ENCODE measurements at places on chromosomes 1 and 21.

DNA sequence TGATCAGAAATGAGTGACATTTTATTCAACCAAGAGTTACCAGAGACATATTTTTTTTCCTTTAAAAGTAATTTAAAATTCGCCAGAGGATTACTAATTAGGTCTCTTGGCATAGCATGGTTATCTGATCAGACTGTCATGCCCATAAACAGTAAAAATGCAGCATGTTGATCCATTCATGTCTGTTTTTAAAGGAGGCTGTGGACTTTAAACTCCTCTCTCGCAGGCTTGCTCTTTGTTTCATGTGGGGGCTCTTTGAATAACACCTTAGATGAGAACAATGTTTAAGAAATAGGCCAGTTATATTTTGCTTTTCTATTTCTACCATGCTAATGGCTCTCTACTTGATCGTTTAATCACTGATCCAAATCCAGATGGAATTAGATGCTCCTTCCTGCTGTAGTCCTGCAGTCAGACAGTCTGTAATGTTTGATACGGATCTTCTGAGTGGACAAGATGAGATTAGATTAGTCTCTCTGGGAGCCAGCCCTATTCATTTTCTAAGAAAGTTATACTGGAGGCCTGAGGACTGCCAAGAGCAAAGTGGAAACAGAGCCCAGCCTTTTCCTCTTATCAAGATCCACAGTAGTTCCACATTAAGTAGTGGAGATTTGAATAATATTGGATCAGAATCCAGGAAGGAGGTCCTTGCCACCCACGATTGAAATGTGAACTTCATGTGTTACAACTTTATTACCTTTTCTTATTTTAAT is 197.4 kb downstream of the HS2ST1 start:
- DNase-seq: no peak

GRCh38 chr1:16441282-16441665 is 750 bp downstream of the NECAP2 start:
- DNase-seq: no peak

GRCh38 chr1:201582705-201583442 is 43.9 kb downstream of the NAV1 start:
- peak; percentile 55 for DNase-seq

DNA sequence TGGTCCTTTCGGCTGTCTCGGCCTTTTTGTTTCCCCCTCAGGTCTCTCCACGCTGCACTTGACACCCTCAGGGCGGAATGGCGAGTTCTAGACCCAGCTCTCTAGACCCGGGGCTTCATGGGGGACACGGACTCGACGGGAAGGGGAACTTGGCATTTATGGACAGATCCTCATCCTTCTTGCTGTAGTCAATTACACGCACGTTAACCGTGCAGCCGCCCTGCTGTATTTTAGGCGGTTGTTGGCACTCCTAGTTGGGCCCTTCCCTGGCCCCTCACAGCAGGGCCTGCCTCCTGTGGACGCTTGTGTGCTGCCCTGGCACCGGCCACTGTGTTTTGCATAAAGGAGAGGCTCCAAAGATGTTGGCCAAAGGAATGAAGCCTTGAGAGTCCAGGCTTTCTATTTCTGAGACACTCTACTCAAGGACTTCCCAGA is 558 bp upstream of the BTG3 start:
- DNase-seq: peak; percentile 8

GRCh38 chr1:214579183-214579582 is 23.8 kb upstream of the CENPF start:
- no peak for DNase-seq

- peak; percentile 99 for DNase-seq
Observed at GRCh38 chr1:193115629-193116227, 6.1 kb upstream of the CDC73 start.

DNA sequence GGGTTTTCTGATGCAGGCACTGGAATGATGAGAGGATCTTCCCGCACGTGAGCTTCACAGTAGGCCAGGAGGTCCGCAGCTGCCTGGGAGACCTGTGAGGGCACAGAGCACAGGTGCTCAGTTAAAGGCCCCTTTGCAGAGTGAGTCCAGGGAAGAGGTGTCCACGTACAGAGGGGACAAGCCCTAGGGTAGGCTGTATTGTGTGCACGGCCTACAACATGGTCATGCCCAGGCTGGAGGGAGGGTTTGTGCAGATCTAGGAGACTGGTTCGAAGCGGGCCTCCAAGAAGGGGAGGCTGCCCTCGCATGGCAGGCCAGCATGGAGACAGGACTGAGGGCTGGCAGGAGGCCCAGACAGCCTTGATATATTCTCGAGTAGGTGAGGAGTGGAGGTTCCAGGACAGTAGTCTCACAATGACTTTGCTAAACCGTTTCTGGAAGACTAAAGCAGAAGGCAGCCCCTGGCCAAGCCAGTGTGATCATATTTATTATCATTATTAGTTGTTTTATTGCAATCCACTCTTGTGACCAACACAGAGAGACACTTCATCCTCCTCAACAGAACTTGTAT is 48.0 kb upstream of the B3GALNT2 start:
- no peak for DNase-seq

GRCh38 chr1:1275836-1276235 is 2.2 kb upstream of the UBE2J2 start:
- DNase-seq: no peak

GRCh38 chr1:12435639-12436344 is 182.2 kb downstream of the DHRS3 start:
- no peak for DNase-seq

DNA sequence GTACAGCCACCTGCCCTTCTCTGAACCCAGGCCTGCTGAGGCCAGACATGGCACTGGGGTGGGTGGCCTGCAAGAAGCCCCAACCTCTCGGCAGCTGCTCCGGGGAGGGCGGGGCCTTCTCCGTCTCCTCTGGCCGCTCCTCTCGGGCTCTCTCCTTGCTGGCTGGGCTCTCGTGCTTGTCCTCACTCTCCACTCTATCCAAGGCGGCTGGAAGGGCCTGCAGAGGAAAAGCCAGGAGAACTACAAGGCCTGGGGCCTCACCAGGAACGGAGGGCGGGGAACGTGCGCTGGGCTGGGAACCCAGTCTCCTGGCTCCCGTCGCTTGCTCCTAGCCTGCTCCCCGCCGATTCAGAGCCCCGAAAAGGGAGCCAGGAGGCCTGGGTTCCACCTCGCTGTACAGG is 59.1 kb downstream of the CHD5 start:
- no peak for DNase-seq

- DNase-seq: no peak
Observed at GRCh38 chr1:172473302-172473701, 29.4 kb upstream of the PIGC start.

DNA sequence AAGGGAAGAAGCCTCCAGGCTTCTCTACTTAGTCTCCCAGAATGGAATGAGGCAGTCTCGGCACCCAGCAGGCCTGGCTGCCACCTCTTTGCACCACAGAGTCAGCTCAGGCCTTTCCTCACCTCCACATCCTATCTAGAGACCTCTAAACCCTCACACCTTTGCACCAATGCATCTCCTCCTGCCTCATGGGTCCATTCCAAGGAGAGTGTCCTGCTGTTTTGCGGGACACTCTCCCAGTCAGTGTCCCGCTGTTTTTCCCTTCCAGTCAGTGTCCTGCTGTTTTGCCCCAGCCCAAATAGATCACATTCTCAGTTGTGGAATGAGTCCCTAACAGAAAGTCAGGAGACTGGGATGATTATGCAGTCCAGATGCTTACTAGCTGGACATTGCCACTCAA is 185.6 kb upstream of the CAMK1G start:
- DNase-seq: no peak

GRCh38 chr1:11383553-11384169 is 95.3 kb upstream of the DISP3 start:
- no peak for DNase-seq

DNA sequence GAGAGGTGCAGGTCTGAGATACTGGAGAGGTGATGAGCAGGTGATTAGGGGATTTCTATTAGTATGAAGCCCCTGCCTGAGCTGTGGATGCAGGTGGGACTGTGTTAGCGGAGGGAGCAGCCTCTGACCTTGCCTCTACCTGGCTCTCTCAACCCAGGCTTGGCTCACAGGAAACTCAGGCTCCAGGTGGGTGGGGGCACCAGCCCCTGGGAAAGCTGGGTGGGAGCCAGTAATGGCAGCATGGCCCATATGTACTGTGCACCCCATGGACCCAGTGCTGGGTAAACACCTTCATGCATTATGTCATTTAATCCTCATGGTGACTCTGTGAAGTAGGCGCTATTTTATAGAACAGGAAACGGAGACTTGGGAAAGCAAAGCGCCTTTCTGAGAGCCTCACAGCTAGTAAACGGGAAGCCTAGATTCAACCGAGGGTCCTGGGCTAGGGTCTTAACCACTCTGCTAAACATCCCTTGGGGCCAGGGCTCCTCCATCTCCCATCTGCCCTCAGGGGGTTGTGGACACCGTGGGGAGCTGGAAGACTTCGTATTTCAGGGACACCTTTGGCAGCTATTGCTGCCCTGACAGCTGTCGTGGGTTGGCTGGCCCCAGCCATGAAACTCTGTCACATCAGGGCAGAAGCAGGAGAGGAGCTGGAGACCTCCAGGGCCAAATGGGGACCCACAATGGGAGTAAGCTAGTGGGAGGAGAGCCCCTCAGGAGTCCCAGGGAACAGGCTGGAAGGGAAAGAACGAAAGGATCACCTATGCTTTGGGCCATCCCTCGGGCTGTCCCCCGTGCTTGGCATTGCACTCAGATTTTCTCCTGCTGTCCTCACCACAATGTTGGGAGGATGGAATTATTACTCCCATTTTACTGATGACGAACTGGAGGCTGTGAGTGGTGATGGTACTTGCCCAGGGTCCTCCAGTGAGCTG is 59.6 kb upstream of the CSF3R start:
- no peak for DNase-seq

DNA sequence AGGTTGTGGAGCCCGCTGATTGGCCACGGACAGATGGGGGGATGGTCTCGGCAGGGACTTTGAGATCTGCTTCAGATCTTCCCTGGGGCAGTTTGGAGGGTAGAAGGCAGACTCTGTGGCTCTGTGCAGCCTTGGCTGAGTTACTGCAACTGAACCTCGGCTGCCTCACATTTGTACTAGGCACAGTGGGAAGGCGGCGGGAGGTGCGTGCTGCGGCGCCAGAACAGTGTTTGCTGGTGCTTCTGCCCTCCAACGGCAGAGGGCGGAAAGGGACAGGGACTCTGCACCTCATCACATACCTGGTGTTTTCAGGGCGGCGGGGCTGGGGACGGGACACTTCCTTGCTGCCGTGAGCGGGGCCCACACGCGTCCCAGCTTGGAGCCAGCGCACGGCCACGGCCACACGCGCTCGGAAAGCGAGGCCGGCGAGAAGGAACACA is 26.2 kb downstream of the SLC66A1 start:
- DNase-seq: peak; percentile 32

- peak; percentile 61 for DNase-seq
Observed at GRCh38 chr1:154624746-154625643, 17.0 kb upstream of the ADAR start.

- no peak for DNase-seq
Observed at GRCh38 chr1:197674286-197674685, 101.0 kb downstream of the DENND1B start.

- no peak for DNase-seq
Observed at GRCh38 chr1:160553778-160554177, 25.5 kb downstream of the CD84 start.

- DNase-seq: no peak
Observed at GRCh38 chr1:214420833-214421232, 130.6 kb downstream of the PTPN14 start.

- DNase-seq: no peak
Observed at GRCh38 chr1:84969489-84970250, 27.2 kb downstream of the MCOLN2 start.

DNA sequence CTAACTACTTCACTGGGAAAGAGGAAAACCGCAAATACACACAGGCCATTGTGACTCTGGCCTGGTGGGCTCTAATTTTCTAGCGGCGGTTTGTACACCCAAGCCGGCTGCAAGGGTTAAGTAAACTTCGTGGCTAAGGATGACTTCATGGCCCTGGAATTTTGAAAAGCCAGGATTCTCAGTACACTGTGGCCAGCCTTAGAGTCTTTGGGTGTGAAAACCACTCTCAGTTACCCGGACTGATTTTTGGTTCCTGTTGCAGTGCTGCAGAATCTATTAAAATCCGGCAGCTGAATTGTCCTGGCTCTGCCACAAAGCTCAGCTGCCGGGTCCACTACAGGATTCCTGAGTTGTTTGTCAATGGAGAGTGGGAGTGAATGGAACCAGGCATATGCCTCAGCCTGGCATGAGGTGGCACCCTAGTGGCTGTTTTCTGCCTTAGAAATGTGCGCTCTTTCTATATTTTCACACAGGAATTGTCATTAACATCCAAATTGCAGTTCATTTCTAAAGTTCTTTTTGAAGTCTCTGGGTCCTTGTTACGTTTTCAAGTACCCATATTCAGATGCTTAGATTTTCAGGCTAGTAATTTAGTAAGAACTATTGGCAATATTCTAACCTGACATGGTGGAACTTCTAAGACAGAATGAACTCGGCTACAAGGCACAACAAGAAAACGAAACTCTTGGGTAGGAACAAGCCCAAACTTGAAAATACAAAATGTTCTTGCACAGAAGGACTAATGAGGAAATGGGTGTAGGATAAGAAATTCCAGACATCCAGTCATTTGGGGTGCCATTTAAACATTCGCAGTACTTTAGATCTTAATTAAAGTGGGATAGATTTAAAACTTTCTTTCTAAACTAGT is 255.9 kb downstream of the NFIA start:
- peak; percentile 96 for DNase-seq

GRCh38 chr1:91564888-91565701 is 64.4 kb downstream of the CDC7 start:
- DNase-seq: no peak

DNA sequence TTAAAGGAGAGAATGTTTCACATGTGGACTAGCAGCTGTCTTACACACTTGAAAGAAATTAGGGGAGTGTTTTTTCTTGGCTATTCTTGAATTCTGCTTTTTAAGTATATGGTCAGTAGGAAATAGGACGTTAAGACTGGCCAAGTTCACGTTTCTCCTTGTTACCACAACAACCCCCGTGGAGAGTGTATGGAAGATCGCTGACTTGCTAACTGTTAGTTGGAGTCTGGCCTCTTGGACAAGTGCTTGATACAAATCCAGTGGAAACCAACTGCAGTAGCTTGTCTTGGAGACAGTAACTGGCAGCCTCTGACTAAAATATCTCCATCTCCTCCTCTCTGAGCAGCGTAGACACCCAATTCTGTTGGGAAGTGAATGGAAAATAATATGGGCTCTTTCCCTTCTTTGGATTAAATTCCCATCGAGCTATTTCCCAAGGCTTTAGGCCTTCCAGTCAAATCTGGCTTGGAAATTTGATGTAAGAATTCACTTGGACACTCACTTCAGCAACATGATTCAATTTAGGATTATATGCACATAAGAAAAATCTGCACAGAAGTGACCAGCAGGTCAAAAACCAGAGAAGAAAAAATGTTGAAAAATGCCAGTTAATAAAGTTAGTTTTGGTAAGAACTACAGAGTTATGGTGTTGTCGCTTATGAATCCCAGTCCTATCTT is 3.6 kb upstream of the NFIA start:
- no peak for DNase-seq
